Mesothelial cell of epicardium (in vitro differentiated cells): ENCODE measurements at places on chromosomes 16 and 17.

DNA sequence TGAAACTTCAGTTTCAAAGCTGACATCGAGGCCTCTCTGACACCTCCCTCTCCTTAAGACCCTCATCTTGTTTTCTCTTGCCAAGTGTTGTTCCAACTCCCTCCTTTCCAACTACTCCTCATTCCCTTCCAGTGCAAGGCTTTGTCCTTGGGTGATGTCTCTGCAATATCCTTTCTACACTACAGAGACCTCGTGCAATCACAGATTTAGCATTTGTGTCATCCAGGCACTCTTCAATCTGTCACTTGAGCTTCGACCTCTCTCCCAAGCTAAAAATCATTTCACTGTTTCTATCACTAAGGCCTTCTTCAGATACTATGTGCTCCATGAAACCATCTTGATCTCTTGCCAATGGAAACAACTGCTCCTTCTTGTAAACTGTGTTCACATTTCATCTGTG, 31.6 kb downstream of the TEKT3 start:
- H3K27me3 ChIP-seq: no peaks in the 10 kb centered on the region
- no peak for DNase-seq
- H3K4me3 ChIP-seq: no peak overlapping the region

GRCh38 chr17:27390540-27390939, 65.7 kb upstream of the KSR1 start:
- no peaks in the 10 kb centered on the region for H3K36me3 ChIP-seq
- H3K27me3 ChIP-seq: peaks cover 22% of the 10 kb centered on the region
- no peak overlapping the region for H3K4me3 ChIP-seq

DNA sequence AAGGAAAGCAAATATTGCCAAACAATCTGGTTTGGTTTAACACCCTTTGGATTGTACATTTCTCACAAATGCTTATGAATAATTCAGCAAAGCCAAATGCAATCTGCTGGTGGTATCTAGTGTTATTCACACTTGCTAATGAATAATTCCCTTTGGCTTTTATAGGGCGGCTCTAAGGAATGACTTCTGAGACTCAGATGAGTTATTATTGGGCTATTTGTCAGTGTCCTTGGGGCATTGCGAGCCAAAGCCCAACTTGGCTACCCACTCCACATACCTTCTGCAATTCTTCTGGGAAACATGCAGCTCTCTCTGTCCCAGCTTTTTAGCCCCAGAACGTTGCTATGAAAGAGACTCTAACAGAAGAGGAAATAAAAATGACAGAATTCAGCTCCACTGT, 41.1 kb downstream of the FTO start:
- no peak overlapping the region for H3K4me3 ChIP-seq
- DNase-seq: no peak
- H3K27me3 ChIP-seq: no peaks in the 10 kb centered on the region
- peaks cover 14% of the 10 kb centered on the region for H3K36me3 ChIP-seq
- H3K4me1 ChIP-seq: peaks cover 30% of the 10 kb centered on the region
- H3K27ac ChIP-seq: peak overlapping the region; percentile 2

DNA sequence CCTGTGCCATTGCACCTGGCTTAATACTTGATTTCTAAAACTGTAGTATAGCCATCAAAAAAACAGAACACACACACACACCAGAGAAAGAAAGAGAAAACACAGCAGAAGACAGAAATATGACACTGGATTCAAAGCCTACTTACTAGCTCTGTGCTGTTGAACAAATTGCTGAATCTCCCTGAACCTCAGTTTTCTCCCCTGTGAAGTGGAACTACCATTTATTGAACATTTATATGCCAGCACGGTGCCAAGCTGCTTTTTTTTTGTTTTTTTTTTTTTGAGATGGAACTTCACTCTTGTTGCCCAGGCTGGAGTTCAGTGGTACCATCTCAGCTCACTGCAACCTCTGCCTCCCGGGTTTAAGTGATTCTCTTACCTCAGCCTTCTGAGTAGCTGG, 13.2 kb upstream of the ALOX12B start:
- H3K27ac ChIP-seq: no peak overlapping the region
- no peak for DNase-seq
- H3K4me3 ChIP-seq: no peak overlapping the region

- peaks cover 3% of the 10 kb centered on the region for H3K4me1 ChIP-seq
- no peak for DNase-seq
- H3K27me3 ChIP-seq: no peaks in the 10 kb centered on the region
- H3K4me3 ChIP-seq: no peak overlapping the region
- peaks cover 11% of the 10 kb centered on the region for H3K36me3 ChIP-seq
- H3K27ac ChIP-seq: no peak overlapping the region
These were observed 17.7 kb upstream of the MNT start for GRCh38 chr17:2418572-2418971.

DNA sequence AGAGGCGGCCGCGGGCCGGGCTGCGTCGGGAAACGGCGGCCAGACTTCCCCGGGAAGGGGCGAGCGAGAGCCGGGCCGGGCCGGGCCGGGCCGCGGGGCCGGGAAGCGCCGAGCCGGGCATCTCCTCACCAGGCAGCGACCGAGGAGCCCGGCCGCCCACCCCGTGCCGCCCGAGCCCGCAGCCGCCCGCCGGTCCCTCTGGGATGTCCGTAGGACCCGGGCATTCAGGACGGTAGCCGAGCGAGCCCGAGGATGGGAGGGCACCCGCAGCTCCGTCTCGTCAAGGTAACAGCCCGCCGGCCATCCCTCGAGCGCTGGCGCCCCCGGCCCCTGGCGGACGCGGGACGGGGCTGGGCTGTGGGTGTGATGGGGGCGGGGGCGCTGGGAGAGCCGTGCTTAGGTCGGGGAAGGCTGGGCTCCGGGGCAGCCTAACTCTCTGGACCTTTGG, at the start of gene CRHR1:
Gene CRHR1, plus strand, starts transcription at position 28 of the 448 bp plus-strand sequence. Its CDS starts 225 bp downstream, at position 253.
- H3K4me1 ChIP-seq: peaks cover 6% of the 10 kb centered on the region
- H3K27ac ChIP-seq: no peak within 1 kb of the TSS
- peaks cover 93% of the 10 kb centered on the region for H3K27me3 ChIP-seq
- H3K36me3 ChIP-seq: no peaks in the 10 kb centered on the region

- peak overlapping the region; percentile 83 for H3K4me3 ChIP-seq
- H3K4me1 ChIP-seq: peaks cover 47% of the 10 kb centered on the region
- no peaks in the 10 kb centered on the region for H3K36me3 ChIP-seq
- no peak for DNase-seq
- H3K27me3 ChIP-seq: no peaks in the 10 kb centered on the region
These were observed 1.9 kb downstream of the GLIS2 start for GRCh38 chr16:4317532-4318450.

- peak within 1 kb of the TSS; percentile 82 for H3K4me3 ChIP-seq
- DNase-seq: peak; percentile 51
- no peaks in the 10 kb centered on the region for H3K36me3 ChIP-seq
- H3K27ac ChIP-seq: peak within 1 kb of the TSS; percentile 61
- H3K27me3 ChIP-seq: peaks cover 58% of the 10 kb centered on the region
- H3K4me1 ChIP-seq: peaks cover 32% of the 10 kb centered on the region
These were observed at the start of gene ATP1B2 for GRCh38 chr17:7650509-7651096. Gene ATP1B2 (plus strand): TSS chr17:7650926. CDS start chr17:7651519, 593 bp downstream.

DNA sequence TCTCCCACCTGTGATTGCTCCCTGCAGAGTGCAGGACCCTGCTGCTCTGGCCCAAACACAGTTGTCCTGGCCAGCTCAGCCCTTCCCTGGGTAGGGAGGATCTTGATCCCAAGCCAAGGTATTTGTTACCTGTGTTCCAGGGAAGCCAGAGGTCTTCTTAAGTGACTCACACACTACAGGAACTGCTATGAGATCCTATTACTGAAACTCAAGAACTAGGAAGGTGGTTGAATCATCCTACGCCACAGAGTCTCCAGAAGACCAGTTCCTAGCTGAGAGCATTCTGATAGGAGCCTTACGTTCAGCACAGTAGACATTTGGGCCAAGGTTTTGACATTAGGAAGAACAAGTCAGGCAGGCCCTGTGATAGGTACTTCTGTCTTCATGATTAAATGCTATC, 12.0 kb downstream of the CHST6 start:
- no peak overlapping the region for H3K4me3 ChIP-seq
- H3K4me1 ChIP-seq: peaks cover 19% of the 10 kb centered on the region
- H3K27ac ChIP-seq: no peak overlapping the region
- DNase-seq: no peak
- H3K27me3 ChIP-seq: no peaks in the 10 kb centered on the region

DNA sequence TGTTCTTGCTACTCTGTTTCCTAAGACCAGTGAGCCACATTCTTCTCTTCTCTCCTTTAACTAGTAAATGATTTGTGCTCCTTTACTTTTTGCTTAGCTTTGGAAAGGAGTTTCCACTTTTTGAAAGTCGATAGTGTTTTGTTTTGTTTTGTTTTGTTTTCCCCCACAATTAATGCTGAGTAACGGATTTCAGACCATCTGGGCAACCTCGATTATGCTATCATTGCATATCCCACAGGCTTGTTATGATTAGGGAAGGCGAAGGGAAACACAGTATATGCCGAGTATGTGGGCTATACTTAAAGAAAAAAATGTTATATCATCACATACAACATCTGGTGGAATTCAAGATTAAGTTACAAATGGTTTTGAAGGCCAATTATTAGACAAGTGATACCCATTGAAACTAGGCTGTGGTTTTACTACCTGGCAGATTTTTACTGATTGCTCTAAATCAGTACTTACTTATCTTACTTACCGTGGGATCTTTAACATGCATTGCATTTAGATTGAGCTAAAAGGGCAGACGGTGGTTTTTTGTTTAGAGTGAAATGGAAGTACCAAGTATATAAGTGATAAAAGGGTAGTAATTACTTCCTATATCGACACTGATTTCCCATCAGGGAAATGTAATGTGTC, 361.3 kb upstream of the SOX9 start:
- no peaks in the 10 kb centered on the region for H3K36me3 ChIP-seq
- DNase-seq: no peak
- H3K4me3 ChIP-seq: no peak overlapping the region
- no peaks in the 10 kb centered on the region for H3K27me3 ChIP-seq
- no peak overlapping the region for H3K27ac ChIP-seq

- DNase-seq: no peak
- H3K4me1 ChIP-seq: peaks cover 8% of the 10 kb centered on the region
- H3K27ac ChIP-seq: no peak overlapping the region
These were observed 8.7 kb upstream of the DPEP1 start for GRCh38 chr16:89604764-89605163.

GRCh38 chr17:47199627-47200324, 9.4 kb upstream of the MYL4 start:
- no peak overlapping the region for H3K4me3 ChIP-seq
- no peaks in the 10 kb centered on the region for H3K36me3 ChIP-seq
- DNase-seq: no peak
- H3K4me1 ChIP-seq: peaks cover 1% of the 10 kb centered on the region
- H3K27me3 ChIP-seq: no peaks in the 10 kb centered on the region

- peak overlapping the region; percentile 85 for H3K4me3 ChIP-seq
- H3K4me1 ChIP-seq: peaks cover 14% of the 10 kb centered on the region
- peak; percentile 79 for DNase-seq
These were observed 550 bp upstream of the RNF213 start for GRCh38 chr17:80260069-80260535.

- no peak overlapping the region for H3K4me3 ChIP-seq
- H3K27ac ChIP-seq: no peak overlapping the region
- H3K4me1 ChIP-seq: peaks cover 5% of the 10 kb centered on the region
- H3K27me3 ChIP-seq: no peaks in the 10 kb centered on the region
- DNase-seq: no peak
These were observed 10.9 kb upstream of the FOXJ1 start for GRCh38 chr17:76151896-76152454.

GRCh38 chr16:17316005-17316404, 154.8 kb downstream of the XYLT1 start:
- no peak for DNase-seq
- H3K36me3 ChIP-seq: no peaks in the 10 kb centered on the region
- H3K4me3 ChIP-seq: no peak overlapping the region
- no peak overlapping the region for H3K27ac ChIP-seq
- peaks cover 20% of the 10 kb centered on the region for H3K4me1 ChIP-seq
- no peaks in the 10 kb centered on the region for H3K27me3 ChIP-seq
